ENCODE measurements at places on chromosomes 5 and 9.

- DNase-seq: no peak
Observed at GRCh38 chr5:158819840-158820620, 279.7 kb downstream of the EBF1 start.

DNA sequence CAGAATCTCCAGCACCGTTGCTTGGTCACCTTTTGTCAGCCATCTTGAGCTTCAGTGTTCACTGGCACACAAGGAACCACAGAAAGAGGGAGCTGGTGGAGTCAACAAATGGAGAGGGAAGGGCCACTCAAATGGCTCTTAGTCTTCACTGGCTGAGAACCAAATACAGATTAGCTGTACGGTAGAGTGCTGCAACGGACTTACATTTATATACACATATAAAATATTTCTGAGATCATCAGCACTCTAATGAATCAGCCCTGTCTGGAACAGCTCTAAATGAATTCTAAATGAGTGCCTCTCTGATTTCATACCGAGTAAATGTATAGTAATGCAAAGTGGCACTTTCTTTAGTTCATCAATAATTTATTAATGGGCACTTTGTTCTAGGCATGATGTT is 24.8 kb downstream of the KCTD16 start:
- no peak for DNase-seq

DNA sequence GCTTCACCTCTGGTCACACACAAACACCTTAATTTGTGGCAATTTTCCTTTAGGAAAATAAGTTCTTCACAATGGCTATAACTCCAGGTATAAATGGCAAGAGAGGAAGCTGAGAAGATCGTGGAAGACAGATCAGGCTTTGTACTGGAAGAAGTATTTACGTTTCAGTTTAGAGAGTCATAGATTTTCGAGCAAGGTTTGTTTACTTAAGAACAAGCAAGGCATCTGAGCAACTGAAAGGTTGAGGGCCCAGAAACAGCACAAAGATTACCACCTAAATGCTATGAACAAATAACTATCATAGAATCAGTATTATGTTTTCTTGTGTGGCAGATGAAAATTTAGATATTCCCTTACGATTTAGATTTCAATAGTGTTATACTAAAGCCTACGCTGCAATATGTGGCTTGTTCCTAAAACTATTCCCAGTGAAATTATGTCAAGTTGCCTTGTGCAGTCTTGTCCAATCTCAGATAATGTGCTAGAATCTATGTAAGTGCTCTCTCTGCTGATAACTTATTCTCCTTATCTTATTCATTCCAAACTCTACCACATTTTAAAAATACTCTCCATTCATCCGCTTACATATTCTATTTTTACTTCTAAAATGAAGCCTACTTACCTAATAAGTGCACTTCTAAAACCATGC is 6.7 kb downstream of the SLCO4C1 start:
- no peak for DNase-seq

DNA sequence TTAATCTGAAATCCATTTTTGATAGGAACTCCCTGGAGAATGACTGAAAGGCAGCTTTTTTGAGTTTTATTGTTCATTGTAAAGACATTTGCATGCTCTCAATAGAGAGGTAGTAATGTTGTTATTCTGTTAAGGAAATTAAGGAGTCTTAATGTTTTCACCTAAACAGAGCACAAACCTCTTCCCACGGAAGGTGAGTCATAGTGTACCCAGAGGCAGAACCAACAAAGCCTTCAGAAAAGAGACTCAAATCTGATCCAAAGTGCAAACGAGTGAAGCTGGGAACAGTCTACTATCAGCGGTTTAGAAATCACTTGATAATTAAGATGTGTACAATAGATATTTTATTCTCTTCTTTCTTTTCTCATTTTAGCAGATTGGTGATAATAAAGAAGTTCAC is 470.5 kb downstream of the PLK2 start:
- DNase-seq: no peak

DNA sequence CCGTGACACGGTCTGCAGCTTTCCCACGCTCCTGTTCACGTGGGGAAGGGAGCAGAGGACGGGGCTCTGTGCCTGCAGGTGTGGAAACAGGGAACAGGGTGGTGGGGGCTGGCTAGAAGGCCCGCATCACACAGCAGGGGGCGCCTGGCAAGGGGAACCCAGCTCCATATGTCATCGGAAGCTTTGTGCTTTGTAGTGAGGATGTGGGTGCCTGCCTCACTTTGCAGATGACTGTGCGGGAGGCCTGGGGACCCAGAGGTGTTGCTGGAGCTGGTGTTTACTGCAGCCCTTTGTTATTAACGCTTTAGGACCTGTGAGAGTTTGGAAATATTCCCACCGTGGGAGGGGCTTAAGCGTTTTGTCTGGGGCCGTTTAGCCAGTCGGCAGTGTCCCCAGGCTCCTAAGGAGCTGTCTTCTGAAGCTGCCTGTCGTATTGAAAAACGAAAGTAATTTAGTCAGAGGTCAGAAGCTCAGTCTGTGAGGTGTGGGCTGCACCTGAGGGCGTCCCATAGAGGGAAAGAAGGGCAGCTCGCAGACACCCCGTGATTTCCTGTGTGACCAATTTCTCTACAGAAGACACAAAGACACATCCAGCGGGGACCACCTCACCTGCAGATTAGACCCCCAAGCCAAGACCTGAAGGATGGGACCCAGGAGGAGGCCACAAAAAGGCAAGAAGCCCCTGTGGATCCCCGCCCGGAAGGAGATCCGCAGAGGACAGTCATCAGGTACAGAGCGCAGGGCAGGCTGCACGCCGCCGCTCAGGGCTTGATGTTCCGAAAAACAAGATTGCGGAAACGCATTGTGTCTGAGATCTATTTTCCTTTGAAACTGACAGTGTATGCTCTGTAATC is 9.1 kb downstream of the MAN1B1 start:
- no peak for DNase-seq

- DNase-seq: no peak
Observed at GRCh38 chr9:91857291-91858212, 92.5 kb downstream of the ROR2 start.

- DNase-seq: no peak
Observed at GRCh38 chr5:180908998-180909731, 10.2 kb downstream of the BTNL8 start.

- DNase-seq: no peak
Observed at GRCh38 chr9:122100756-122101155, 7.6 kb upstream of the TTLL11 start.

DNA sequence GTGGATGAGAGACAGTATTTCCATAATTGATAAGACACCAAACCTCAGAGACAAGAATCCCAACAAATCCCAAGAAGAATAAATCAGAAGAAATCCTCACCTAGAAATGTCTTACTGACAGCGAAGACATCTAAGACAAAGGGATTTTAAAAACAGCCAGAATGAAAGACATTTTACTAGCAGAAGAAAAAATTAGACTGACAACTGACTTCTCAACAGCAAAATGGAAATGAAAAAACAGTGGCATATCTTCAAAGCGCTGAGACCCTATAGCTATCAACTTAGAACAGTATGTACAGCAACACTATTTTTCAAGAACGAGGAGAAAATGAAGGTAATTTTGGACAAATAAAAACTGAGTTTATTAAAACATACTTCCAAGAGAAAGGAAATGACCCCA is 16.3 kb downstream of the TTLL11 start:
- DNase-seq: no peak

DNA sequence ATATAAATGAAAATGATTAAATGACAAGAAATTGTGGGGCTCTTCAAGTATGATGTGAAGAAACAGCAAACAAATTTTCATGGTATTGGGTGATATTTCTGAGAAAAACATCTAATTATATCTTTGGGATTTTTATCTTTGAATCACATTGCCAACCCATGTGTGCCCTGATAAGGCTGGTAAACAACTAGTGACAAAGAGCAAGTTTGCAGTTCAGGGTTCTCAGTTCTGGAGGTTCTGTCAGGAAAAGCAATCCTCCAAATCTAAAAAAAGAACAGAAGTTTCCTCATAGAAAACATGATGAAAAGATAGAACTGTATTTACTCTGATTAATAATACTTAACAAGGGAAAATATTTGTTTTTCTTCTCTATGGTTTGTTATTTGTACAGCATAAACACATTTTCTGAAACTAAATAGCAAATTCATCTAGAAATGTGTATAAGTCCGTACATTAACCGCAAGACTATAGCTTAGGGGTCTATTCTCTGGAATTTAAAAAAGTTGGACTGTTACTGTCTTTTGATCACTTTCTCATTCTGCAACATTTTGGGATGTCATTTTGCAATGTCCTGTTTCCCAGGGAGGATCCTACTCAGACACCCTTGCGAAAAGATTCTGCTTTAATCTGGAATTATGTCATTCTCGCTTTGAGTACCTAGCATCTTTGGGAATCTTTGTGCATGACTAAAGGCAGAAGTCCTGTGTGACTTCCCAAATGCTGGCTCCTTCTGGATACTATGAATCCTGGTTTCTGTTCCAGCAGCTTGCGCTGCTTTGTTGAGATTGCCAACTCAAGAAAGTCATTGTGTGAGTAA is 308.5 kb downstream of the ADGRV1 start:
- no peak for DNase-seq

DNA sequence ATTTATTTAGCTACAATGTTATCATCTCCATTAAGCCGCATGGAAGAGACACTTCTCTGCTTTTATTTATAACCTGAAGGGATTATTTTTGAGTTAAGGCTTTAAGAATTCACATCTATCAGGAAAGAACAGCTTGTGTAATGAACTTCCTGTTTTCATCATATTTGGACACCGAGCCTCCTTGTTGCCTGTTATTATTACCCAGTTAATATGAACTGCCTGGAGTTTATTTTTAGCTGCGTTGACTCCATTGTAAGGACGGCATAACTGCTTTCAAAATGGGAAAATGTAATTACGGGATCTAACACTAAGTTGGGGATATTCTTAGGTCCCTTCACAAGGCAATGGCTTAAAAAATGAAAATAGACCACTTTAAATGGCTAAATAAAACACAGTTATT is 89.0 kb upstream of the NR4A3 start:
- no peak for DNase-seq

- DNase-seq: no peak
Observed at GRCh38 chr5:142197098-142197497, 88.5 kb downstream of the NDFIP1 start.

DNA sequence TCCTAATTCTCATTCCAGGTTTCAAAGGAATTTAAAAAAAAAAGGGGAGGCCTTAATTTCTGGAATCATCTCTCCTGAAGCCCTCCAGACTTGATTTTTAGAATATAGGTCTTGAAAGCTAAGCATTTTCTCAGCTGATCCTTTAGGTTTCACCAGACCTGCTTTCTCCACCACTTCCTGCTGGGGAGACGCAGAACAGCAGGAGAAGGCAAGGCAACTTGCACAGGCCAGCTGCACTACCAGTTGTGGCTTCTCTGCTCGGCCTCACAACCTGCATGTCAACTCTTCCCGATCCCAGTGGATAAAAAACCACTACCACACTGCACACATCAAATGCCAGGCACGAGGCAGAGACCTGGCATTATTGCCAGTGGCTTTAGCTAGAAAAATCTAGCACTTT is 119.8 kb downstream of the SIL1 start:
- DNase-seq: no peak

DNA sequence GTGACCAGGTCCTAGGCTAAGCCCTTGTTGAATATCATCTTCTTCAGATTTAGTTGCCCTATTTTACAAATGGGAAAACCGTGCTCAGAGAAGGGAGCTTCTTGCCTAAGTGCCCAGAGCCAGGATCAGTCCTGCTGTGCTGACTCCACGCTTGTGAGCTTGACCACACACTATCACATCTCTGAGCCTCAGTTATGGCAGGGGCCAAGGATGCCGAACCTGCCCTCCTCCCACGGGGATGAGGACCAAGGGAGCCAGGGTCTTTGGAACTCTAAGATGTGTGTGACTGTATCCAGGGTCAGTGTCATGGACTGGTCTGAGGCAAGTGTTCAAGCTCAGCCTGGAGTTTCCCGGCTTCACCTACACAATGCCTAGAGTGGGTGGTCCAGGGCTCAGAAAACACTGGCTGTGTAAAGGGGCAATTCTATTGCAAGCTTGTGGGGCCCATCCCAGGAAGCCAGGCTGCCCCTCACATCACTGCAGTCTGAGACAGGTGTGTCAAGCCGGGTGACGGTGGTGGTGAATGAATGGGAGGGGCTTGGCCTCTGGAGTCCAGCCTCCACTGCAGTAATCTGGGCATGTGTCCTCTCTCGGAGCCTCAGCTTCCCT is 235.7 kb downstream of the PBX3 start:
- DNase-seq: no peak

- DNase-seq: no peak
Observed at GRCh38 chr5:52674815-52675545, 112.7 kb upstream of the ITGA1 start.

GRCh38 chr9:113742878-113743277 is 133.2 kb upstream of the ZNF618 start:
- no peak for DNase-seq

DNA sequence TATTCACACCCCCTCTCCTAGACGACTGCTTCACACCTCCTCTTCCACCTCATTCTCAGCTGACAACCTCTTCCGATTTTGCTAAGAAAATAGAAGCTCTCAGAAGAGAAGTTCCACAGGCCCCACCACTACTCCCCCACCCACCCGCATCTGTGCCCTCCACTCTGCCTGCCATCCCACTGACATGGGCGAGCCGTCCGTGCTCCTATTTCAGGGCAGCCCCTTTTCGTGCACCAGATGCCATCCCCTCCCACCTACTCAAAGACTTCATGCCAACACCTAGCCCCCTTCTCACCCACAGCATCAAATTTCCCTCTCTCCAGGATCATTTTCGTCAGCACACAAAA is 34.6 kb upstream of the JADE2 start:
- no peak for DNase-seq

GRCh38 chr9:69461103-69461887 is 136.3 kb downstream of the ENTREP1 start:
- no peak for DNase-seq

DNA sequence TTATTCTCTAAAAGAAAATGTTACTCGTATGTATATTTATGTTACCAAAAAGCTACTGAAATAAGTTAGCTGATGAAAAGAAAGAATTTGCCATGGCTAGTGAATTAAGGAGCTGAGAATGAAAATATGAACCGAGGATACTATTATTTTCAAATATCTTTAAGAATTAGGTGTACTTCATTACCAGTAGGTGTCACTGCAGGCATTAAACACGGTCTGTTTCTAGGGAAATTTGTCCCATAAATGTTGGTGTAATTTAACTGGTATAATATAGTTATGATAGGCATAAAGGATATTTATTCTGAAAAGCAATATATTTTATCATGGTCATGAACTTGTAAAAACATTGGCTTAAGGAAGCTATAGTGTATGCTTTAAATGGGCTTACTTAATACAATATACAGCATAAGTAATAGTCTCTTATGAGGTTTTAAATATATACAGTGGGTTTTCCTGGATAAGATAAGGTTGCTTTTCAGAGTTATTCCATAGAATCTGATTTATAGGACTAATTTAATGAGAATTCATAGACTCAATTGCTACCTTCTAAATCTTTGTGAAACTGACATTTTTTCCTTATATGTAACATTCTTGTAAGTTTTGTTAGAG is 72.4 kb upstream of the MPDZ start:
- DNase-seq: no peak

GRCh38 chr5:94891972-94892371 is 273.5 kb downstream of the SLF1 start:
- no peak for DNase-seq

GRCh38 chr9:35553670-35554543 is 51.2 kb upstream of the TESK1 start:
- peak; percentile 68 for DNase-seq

GRCh38 chr5:64206653-64207052 is 41.0 kb downstream of the RNF180 start:
- DNase-seq: no peak

GRCh38 chr5:122874179-122874875 is 28.9 kb downstream of the SNX24 start:
- DNase-seq: no peak

Measured in colonic mucosa (tissue), 4 donors.